Right lung (tissue), 10 donors: ENCODE measurements at places on chromosomes 5 and 9. TPM values are rescaled to one million over a fixed set of nuclear protein-coding genes. Genes with fewer than 3 reads are reported as not detected.

PDLIM4 gene
- 10.0 TPM for polyA plus RNA-seq

BNC2 gene
- 12.4 TPM for polyA plus RNA-seq

DIPK1B gene
- 47.6 TPM for polyA plus RNA-seq

ETF1 gene
- polyA plus RNA-seq = 84.3 TPM

NME5 gene
- polyA plus RNA-seq = 10.5 TPM

OSTF1 gene
- polyA plus RNA-seq = 56.9 TPM

IFNB1 gene
- polyA plus RNA-seq = not detected

- DNase-seq = no peak
Measured at GRCh38 chr9:112755675-112756074, 5.1 kb downstream of the SNX30 start.

GRCh38 chr9:26983340-26983739 lies 22.1 kb downstream of the LRRC19 start:
- DNase-seq = no peak

DNA sequence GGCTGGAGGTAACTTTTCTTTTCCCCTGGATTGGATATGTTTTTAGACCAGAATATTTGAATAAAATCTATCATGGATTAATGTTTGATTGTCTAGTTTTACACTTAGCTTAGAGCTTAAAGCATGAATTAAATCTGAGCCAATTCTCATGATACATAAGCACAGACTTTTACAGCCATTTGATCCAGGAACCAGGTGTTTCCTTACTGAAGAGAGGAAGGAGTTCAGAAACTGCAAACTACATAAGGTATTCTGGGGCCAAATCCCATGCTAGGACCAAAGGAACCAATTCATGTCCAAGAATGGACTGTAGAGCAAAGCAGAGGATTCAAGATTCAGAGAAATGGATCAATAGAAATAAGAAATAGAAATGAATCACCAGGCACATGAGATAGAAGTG lies 360.4 kb upstream of the ZNF608 start:
- no peak for DNase-seq

GRCh38 chr9:137734181-137734580 lies 115.4 kb downstream of the EHMT1 start:
- DNase-seq = no peak

GRCh38 chr5:141657404-141657803 lies 6.2 kb upstream of the FCHSD1 start:
- DNase-seq = no peak

- DNase-seq = no peak
Measured at GRCh38 chr9:105531530-105531929, 26.4 kb upstream of the FKTN start.

DNA sequence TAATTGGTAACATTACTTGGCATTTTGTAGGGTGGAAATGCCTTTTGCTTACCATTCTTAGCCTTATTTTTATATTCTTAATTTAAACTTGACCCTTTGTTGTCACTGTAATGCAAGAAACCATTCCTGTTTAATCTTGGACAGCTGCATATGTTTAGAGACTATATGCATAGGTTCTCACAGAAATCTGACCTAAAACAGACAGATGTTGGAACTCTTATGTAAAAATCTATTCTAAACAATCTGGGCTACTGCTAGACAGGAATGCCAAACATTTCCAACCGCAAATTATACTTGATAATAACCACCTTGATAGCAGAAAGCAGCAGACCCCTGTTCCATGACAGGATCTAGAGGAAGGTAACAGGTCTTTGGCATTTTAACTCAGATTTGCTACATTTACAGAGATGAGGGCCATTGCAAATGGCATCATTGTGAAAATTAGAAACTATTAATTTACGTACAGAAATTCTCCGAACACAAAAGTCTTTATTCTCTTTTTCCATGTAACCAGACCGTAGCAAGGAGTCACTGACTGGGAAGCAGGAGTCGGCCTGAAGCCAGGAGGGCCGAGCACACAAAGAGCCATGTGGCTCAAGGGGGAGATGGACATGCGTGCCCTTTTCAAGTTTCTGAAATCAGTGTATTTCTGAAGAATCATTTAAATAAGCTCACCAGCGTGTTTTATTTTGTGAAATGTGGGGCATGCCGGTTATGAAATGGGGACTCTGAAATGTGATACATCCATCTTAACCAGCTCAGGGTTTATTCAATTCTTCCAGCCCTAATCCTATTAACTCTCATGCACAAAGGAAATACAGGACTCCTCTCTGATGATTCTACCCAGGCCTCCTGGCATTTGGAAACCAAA lies 139.3 kb downstream of the AOPEP start:
- DNase-seq = no peak

DNA sequence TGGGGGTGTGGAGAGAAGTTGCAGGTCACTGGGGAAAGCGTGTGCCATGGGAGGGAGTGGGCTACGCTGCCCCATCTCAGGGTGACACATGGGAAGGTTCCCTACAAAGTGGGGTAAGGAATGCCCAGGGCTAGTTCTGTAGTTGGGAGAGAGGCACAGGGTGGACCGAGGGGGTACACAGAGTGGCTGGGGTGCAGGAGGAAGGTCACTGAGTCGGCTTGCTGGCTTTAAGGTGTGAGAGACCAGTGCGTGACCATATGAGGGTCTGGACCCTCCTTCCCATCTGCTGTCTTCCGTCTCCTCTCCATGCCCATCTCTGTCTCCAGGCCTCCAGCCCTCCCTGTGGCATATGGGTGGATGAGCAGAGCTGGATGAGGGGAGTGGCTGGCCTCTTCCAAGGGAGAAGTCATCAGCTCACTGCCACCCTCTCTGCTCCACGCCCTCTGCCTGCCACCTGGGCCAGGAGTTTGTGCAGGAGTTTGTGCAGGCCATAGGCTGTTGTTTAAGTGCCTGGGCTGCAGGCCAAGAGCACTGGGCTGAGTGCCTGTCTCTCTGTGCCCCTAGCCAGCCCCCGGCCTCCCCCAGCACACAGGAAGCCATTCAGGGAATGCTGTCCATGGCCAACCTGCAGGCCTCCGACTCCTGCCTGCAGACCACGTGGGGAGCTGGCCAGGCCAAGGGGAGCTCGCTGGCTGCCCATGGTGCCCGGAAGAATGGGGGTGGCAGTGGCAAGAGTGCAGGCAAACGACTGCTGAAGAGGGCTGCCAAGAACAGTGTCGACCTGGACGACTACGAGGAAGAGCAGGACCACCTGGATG lies 96.8 kb downstream of the PHF2 start:
- no peak for DNase-seq

- no peak for DNase-seq
Measured at GRCh38 chr9:132260846-132261245, 93.9 kb downstream of the SETX start.

GRCh38 chr9:124774129-124774978 lies 2.6 kb upstream of the OLFML2A start:
- peak; percentile 66 for DNase-seq
